Stimulated activated CD4-positive, alpha-beta T cell treated with anti-CD3 and anti-CD28 coated beads, Interleukin-1b, Interleukin-23, amount 100 ng/mL, for 1 hour (primary cell): ENCODE measurements at places on chromosomes 7 and 10.

DNA sequence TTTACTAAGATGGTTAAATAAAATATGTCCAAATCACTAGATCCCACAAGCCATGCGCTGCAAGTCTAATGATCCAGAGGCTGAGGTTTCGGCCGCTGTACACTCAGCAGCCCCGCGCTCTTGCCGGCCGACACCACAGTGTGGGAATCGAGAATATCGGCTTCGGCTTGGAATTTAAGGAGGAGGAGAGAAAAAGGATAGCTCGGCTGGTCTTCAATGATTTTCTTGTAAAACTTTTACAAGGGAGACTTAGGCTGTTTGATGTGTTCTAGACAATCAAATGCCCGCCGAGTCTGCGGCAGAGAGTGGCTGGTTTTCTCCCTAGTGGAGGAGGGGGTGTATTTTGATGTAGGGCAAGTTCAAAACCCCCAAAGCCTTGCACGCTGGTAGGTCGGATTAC, 118.2 kb upstream of the TCF7L2 start:
- DNase-seq = no peak

- DNase-seq = no peak
These were observed 15.9 kb upstream of the ASB4 start for GRCh38 chr7:95469848-95470247.

DNA sequence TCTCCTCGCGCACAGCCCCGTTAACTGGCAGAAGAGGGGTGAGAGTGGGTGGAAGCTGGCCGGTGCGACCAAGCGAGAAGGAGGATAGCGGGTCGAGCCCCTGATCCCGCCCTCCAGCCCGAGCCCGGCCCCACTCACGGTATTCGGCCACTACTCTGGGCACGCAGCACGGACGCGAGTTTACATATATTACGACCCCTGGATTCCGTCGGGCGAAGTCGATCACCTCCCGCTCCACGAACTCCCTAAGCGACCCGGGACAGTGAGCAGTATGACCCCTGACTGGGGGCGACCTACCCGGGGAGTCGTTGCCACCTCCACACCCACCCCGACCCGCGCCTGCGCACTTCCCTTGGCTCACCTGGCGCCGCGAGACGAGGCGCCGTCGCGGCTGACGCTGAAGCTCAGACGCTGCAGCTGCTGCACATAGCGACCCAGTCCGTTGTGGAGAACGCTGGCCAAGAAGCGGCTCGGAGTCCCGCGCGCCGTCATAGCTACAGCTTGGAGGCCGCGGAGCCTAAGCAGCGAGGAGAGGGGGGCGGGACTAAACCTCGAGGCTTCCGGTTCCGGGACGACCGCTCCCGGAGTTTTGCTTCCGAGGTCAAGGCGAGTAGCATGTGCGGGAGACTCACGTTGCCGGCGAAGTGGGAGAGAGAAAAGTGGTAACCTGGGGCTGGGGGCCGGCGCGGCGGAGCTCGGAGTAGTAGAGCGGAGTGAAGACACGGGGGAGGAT, at the start of the genes MRPL43 and TWNK:
TSS of gene MRPL43 (minus strand) at position 546 of the 733 bp plus-strand sequence. CDS start at position 492, 54 bp downstream.
TSS of gene TWNK (plus strand) at position 592 of the 733 bp plus-strand sequence. CDS start 668 bp downstream, outside the sequence.
- DNase-seq = peak; percentile 57

DNA sequence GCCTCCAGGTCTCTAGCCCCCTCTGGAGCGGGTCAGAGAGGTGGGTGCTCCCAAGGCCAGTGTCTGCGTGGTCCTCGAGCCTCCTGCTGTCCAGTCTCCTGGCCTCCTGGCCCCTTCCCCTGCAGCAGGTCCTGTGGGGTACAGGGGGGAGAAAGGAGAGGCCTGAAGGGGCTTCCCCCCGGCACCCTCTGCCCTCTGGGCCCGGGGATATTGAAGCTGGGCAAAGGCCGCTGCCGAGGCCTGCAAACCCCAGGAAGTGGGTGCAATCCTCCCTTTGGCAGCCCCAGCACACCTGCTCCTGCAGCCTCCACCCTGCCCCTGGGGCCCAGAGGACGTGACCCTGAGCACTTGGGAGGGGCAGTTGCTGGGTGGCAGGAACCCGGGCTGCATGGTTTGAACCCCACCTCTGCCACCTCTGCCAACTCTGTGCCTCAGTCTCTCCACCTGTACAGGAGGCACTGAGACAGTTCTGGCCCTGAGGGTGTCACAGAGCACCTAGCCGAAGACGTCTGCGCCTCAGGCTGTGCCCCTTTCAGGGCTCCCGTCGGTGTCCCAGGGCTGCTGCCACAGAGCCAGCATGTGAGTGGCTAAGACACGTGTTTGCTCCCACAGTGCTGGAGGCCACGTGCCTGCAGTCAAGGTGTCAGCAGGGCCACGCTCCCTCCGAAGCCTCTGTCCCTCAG, 59.1 kb upstream of the INPP5A start:
- DNase-seq = no peak

DNA sequence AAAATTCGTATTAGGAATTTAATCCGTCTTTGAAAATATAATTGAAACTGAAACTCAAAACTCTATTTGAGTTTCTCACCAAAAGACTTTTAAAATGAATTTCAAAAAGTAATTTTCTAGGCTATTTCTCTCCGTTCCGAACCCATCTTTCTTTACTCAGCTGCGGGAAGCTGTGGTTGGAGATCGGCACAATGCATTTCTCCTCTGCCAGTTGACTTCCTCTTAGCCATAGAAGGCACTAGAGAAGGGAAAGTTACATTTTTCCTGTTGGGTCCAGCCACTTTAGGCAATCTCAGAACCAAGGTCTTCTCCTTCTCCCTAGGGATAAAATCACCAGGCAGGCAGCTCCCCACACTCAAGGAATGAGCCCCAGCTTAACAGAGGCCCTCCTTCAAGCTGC, 133.6 kb upstream of the COL1A2 start:
- no peak for DNase-seq

- DNase-seq = no peak
These were observed 13.7 kb upstream of the ZNF248 start for GRCh38 chr10:37871143-37871542.

GRCh38 chr10:23469596-23470237, 30.8 kb downstream of the OTUD1 start:
- DNase-seq = no peak
